ENCODE measurements at places on chromosomes 13 and 19.

DNA sequence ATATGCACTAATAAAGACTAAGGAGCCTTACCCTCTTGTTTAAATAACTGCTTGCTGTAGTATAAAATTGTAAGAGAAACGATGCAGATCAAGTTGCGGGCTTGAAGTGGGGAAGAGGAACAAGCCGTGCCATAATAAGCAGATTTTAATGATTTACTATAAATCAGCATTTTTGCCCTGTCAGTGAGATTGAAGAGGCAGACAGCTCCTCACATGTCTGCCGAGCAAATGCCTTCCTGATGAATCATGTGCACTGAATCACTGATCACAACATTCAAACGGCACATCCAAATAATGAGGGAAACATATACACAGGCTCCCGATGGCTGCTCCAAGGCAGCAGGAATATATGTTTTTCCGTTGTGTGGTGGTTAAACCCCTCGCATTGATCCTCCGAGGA, 282.9 kb downstream of the TSHZ3 start:
- peak; percentile 88 for DNase-seq

- peak; percentile 0 for DNase-seq
These were observed 1608.8 kb downstream of the OLFM4 start for GRCh38 chr13:54637366-54637765.

DNA sequence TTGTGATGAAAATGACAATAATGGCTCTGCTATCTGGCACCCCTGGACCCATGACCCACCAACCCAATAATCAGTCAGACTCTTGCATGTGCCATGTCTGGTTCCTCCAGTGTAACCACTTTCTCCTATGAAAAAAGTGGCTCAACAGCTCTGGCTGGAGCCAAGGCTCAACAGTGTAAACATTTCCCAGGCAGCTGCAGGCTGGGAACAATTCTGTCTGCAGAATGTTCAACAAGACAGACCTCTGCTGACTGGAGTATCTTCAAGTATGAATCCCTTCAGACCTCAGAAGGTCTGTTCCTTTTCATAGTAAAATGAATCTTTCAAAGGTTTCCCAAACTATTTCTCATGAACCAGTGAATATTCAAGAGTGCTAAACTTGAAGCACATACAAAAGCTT, 410.1 kb upstream of the HTR2A start:
- DNase-seq, result no peak

- DNase-seq, result no peak
These were observed 5.9 kb downstream of the RAB8A start for GRCh38 chr19:16117594-16118033.

DNA sequence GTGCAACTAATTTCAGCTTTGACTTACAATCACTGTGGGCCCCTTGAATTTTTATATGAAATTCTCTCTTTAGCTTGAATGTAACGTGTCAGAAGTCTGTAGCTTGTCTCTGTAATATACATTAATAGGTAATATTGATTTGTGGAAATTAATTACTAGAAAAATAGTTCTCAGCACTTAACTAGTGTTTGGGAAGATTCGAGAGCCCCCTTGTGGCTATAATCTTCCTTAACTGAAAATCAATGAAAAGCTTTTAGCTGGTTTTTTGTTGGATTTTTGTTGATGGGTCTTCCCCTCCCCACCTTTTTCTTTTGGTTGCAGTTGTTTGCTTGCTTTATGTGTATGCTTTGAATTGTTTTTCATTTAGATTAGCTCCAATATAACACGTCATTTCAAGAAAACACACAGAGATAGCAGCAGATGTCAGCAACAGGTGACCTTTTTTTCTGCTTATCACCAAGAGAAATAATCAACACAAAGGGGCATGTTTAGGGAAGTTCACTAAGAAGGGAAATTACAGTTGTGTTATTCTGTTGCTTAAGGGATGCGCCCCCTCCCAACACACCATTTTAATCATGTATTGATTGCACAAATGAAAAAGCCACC, 176.8 kb downstream of the OXGR1 start:
- peak; percentile 8 for DNase-seq

DNA sequence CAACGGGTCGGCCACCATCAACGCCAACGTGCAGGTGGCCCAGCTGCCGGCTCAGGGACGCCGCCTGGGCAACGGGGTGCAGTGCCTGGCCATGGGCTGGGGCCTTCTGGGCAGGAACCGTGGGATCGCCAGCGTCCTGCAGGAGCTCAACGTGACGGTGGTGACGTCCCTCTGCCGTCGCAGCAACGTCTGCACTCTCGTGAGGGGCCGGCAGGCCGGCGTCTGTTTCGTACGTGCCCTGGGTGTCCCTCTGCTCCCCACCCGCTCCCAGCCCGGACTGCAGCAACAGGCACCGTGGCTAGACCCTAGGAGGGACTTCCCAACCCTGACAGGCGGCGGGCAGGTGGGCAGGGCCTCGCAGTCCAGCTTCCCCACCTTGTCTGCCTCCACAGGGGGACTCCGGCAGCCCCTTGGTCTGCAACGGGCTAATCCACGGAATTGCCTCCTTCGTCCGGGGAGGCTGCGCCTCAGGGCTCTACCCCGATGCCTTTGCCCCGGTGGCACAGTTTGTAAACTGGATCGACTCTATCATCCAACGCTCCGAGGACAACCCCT, 3.5 kb downstream of the ELANE start:
- DNase-seq, result no peak

DNA sequence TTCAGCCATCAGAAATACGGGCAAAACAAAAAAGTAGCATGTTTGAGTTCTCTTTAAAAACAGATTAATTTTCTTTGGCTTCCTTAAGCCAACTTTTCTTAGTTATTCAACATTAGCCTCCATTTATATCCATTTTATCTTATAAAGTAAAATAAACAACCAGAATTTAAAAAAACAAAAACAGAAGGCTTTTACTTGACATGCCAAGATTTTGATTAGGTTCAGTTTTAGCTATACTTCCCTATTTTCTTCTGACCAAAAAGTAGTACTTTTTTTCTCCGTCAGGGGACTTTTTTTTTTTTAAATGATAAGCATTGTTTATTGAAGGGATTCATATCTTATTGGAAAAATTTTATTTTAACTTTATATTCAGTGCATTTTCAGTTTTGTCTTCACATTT, 18.1 kb downstream of the RNASEH2B start:
- no peak for DNase-seq

GRCh38 chr19:35346193-35347052, 1.3 kb upstream of the FFAR1 start:
- no peak for DNase-seq

GRCh38 chr13:109738298-109738746, 48.1 kb downstream of the IRS2 start:
- DNase-seq, result no peak

Data from fibroblast of skin of back (primary cell).